ENCODE measurements at places on chromosomes 11 and 22.

DNA sequence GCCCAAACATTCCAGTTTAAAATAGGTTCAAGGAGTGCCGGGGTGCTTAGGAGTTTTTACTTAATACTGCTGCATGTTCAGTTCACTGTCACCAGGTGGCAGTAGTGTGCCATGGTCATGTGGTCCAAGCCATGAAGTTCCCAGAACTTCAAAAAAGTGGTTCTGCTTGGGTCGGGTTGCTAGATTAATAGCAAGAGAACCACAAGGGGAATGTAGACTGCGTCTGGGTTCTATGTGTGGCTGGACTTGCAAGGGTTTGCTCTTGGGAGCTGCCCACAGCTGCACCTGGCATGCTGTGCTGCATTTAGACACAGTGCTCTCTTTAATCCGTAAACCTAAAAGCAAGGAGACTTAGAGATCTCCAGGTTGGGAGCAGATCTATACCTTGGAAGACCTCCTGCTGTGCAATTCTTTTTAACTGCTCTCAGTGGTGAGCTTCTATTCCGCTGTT is 6.5 kb upstream of the SPON1 start:
- DNase-seq = no peak

DNA sequence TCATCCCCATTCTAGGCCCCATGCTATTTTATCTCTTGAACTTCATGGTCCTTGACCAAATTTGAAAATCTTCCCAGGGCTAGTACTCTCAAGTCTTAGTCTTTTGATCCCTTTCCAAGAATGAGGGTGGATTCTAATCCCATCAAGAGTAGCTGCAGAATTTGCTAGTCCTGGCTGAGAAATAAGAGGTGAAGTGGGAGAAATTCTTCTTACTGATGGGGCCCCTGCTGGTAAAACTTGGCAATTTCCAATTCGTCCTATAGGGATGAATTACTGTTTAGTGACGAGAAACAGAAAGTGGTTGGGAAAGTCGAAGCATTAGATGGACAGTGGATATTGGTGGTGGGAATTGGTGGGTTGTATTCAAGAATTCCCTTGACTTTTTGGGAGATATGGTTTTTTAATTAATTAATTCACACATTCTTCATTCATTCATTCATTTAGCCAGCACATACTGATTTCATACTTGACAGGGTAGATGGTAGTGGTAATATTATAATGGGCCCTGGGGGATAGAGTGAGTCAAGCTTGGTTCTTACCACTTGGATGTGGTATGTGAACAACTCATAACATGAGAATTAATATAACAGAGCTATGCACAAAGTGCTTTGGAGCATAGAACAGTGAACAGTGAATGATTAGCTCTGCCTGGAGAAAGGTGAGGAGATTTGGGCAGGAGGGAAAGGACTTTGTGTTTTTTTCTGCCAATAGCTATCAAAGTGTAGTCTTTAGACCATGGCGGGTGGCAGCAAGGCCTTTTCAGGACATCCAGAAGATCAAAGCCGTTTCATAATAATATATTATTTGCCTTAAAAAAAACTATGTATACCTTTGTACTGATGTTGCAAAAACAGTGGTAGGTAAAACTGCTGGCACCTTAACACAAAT is 103.8 kb downstream of the STIM1 start:
- DNase-seq = no peak

DNA sequence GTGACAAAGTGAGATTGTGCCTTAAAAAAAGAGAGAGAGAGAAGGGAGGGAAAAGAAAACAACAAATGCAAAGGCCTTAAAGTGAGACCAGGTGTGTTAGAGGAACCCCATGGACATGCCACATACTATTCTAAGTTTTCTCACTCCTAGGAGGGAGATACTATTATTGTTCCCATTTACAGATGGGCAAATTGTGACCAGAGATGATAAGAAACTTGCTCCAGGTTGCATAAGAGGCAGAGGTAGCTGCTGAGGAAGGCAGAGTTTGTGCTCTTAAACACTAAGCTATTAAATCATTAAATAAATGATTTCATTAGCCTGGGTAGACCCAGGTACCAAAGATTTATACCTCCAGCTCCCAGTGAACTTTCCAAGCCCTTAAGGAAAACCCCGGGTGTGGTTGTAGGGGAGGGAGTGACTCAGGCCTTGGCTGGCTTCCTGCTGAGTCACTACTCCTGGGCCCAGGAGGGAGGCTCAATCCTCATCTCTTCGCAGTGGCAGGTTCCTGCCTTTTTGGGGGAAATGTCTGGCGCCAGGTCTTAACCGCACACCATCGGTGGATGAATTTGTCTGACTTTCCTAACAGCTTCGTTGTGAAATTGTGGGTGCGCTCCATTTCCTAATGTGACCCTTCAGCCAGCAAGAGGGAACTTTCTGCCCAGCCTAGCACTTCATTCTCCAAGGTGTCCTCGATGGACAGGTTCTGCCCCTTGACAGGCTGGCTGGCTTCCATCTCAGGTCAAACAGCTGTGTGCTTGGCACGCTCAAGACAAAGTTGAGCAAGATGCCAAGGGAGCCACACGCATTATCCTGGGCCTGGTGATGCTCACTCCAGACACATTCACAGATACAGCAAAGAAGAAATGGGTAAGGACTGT is 33.4 kb upstream of the PTPRJ start:
- no peak for DNase-seq

DNA sequence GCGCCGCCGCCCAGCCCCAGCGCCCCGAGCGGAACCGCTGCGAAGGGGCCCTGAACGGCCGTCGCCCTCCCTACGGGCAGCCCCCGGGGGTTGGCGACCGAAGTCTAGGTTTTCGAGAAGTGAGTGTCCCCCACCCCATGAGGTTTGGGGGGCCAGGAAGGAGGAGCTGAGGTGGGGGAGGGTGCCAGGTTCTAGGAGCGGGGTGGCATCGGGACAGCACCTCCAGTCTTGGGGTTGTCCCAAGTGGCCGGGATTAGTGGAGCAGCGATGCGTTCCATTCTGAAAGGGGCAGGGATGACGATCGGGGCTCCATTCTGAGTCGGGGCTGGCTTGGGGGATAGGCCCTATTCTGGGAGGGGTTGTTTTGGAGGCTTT is 408 bp downstream of the PPP2R5B start:
- DNase-seq = no peak

GRCh38 chr22:48096411-48096810 is 1334.0 kb downstream of the TBC1D22A start:
- no peak for DNase-seq

- DNase-seq = no peak
These were observed 405.9 kb downstream of the NXPE2 start for GRCh38 chr11:115084231-115084630.

GRCh38 chr11:19253817-19254216 is 13.1 kb upstream of the E2F8 start:
- DNase-seq = no peak

- DNase-seq = no peak
These were observed 60.3 kb downstream of the MTMR2 start for GRCh38 chr11:95863486-95864140.

- DNase-seq = no peak
These were observed 154.9 kb downstream of the CACNA1I start for GRCh38 chr22:39725351-39726035.

- no peak for DNase-seq
These were observed 3.9 kb downstream of the TOLLIP start for GRCh38 chr11:1305501-1306056.
